T1000 (cell line): ENCODE measurements at places on chromosomes 5 and 9.

DNA sequence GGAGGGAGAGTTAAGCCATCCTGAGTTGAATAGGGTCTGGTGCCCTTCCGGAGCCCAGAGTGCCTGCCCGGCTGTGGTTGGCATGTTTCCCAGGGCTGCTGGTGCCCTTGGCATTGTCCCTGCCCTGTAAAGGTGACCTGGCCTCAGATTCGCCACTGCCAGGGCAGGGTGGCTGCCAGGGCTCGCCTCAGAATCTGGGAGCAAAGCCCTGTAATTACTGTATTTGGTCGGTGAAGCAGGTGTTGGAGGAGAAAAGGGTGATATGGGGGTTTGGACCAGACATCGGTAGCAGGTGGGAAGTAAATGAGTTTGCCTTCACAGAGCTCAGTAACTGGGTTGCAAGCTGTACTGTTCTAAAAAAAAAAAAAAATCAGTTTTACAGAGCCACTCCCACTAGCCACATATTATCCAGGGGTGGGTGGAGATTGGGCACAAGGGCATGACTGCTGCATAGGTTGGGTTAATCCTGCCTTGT, 47.6 kb downstream of the RGS3 start:
- no peak for DNase-seq

DNA sequence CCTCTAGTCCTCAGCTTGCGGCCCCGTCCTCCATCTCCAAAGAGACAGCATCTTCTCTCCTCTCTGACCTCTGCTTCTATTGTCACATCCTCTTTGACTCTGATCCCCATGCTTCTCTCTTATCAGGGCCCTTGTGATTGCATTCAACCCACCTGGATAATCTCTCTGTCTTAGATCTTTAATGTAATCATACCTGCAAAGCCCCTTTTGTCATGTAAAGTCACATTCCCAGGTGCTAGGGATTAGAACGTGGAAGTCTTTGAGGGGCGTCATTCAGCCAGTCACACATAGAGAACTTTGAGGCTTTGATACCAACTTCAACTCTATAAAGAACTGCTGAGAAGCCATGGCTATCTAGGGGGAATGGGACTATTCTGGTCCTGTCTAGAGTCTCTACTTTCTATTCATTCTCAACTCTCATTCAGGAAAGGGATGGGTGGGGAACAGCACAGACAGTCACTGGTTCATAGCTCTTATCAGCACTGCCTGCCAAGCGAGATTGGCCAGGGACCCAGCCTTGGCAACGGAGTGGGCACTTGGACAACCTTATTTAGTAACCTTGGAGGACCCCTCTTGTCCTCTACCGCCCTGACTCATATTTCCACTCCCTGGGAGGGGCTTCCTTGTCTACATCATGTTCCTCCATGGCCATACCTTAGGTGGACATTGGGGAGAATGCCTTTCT, 29.0 kb downstream of the TAS2R1 start:
- DNase-seq: no peak

DNA sequence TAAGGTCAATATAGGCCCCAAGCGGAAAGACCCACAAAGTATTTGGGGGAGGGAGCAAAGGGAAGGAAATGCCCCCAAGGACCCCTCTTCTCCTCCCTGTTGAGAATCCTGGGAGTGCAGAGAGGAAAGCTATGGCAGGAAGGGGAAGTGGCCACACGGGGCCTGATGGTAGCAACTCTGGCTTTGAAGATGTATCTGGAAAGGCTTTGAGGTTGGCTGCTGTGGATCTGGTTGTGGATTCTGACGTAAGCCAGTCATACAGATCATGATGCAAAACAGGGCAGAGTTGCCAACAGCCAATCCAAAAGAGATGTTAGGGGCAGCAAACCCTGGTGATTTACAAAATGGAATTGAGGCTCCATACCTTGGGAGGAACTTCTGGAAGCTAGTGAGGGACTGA, 108.8 kb downstream of the PRKACG start:
- no peak for DNase-seq

GRCh38 chr5:59104400-59105127, 521.7 kb downstream of the RAB3C start:
- DNase-seq: no peak

DNA sequence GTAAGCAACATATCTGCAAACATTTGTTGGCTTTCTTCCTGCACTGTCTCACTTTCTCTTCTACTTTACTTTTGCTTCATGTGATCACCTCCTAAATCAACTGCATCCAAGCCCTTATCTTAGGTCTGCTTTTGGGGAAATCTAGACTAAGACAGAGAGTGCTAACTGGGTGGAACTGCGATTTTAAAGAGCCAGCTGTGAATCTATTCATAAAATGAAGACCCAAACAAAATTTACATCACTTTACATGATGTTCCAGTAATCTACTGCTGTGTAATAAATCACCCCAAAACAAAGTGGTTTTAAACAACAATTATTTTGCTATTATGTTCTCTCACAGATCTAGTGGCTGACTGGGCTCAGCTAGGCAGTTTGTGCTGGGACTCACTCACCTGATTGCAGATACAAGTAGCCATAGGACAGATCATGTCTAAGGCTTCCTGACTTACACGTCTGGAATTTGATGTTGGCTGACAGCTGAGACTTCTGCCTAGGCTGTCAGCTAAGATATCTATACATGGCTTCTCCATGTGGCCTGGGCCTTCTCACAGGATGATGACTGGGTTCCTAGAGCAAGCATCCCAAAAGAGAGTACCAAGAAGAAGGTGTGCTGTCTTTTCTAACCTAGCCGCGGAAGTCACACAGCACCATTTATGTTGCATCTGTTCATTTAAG, 145.1 kb upstream of the TBCA start:
- DNase-seq: no peak

DNA sequence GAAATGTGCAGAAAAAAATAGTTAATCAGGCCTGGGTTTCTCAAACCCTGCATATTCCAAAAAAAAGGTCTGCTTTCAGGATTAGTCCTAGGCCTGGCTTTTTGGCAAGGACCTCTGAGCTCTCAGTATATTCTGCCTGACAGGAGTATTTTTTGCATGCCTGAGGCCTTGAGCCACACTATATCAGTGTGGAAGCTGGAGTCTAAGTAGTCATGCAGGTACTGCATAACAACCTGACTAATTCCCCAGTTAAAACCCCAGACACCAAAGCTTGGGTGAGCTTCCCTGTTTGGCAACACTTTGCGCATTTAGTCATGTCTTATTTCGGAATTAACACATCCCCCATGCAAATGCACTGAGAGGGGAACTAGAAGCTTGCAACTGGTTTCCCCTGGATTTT, 359.5 kb downstream of the CETN3 start:
- no peak for DNase-seq

DNA sequence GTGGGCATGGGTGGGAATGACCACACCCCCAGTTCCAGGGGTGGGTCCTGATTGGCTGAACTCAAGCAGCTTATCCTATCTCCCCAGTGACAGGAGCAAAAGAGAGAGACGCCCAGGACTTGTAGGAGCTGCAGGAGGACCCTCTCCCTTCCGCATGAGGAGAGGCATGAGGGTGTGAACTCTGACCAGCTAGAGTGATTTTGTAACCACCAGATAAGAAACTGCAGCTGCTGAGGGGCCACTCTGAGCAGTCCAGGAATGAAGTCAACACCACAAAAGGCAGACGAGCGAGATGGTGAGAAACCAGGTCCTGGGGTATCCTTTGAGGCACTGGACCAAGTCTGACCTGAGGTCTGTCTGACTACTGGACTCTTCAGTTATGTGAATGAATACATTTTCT, 521.9 kb downstream of the BNC2 start:
- DNase-seq: no peak

GRCh38 chr5:99675974-99676373, 747.2 kb upstream of the CHD1 start:
- DNase-seq: no peak

DNA sequence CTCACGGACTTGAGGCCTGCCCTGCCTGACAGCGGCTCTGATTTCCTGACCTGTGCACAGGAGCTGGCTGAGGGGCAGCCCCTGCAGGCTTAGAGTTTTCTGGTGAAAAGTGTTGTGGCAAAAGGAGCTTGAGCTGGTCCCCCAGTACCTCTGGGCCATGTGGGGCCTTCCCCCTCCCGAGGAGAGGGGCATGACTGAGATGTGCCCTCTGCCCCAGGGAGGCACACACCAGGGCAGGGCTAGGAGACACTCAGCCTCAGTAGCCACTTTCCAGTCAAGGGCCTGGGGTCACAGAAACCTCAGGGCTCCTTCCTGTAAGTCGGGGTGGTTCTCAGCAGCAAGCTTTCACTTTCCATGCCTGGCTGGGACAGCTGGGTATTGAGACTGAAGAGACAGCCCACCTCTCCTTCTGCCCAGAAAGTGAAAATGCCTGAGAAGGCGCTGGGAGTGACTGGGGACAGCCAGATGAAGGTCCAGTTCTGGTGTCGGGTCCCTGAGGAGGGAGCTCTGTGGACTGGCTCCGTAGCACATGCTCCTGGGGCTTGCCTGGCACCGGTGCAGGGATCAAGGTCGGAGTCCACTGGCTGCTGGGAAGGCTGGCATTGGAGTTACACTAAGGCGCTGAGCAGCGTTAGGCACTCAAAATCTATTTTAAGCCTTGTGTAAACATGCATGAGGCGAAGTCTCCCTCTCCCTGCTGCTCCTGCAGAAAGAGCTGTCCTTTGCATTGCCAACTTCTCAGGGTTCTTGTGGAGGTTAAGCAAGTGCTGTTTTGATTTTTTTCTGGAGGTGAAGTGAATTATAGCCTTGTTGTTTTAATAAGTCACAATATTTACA, 394.9 kb downstream of the GADD45G start:
- DNase-seq: no peak

- no peak for DNase-seq
Measured at GRCh38 chr5:30453168-30453567, 740.3 kb upstream of the CDH6 start.

DNA sequence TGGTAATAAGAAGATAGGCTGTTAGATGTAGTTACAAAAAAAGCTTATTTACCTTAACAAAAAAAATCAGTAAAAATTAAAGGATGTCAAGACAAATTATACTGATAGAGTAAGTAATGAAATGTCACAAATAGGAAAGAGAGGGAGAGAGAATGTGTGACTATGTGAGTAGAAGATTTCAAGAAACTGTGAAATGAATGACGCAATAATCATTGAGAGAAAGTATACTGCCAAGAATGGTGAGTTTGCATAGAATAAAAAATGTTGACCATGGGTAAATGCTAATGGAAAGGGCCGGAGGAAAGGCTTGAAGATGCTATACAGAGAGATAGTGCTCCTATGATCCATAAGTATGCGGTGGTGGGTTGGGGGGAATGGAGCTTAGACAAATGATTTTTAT, 100.7 kb downstream of the PTPRD start:
- DNase-seq: no peak

GRCh38 chr9:98087420-98088354, 31.2 kb downstream of the NANS start:
- no peak for DNase-seq

GRCh38 chr5:159899067-159900049, 16.9 kb upstream of the ADRA1B start:
- no peak for DNase-seq

DNA sequence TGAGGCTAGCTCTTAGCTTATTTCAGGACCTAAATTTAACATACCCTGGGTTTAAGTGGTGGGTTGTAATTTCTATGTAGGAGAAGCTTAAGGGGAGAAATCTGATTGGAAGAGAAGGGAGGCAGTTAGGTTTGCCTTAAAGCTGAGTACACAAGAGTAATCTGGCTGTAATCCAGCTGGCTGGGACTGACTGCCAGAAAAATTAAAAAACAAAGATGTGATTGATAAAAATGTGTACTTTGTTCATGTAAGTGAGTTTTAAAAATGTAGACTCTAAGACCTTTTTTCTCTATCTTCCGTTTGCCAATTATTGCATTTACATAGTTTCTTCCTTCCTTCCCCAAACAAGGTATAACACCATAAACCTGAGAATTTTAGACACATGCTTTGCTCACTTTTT, 17.5 kb upstream of the MSMP start:
- DNase-seq: no peak

DNA sequence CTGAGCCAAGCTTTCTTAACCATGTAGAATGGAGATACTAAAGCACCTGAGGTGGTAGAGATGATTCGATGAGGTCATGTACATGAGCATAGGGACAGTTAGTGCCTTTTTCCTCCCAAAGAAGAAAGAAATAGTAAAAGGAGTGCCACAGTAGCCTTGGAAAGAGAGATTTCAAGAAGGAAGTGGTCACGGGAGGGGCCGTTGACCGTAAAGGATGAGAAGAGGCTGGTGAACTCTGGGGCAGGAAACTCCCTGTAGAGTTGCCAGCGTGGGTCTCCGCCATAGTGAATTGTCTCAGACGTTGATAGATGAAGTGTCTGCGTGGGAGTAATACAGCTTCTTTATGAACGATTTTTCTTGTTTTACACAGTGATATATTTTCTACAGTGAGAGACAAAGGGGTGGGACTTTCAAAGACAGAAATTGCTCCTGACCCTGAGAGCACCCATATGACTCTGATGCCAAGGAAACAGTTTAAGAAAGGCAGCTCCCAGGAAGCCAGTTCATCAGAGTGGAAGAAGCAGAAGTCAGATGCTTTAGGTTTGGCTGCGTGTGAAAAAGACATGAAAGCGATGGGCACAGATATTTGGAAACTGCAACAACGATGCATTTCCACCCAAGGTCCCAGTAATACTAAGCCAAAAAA, 41.3 kb downstream of the UGCG start:
- DNase-seq: no peak

DNA sequence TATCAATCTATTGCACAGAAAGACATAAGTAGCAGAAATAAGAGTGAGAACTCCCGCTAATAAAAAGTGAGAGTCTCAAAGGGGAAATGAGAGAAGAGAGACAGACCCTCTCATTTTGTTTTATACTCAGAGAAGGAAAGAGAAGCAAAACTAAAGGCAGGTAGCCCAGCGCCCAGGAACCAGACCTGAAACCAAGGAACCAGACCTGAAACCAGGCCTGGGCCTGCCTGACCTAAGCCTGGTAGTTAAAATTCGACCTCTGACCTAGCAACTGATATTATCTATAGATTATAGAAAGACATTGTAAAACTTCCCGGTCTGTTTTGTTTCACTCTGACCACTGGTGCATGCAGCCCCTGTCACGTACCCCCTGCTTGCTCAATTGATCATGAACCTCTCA, 134.5 kb upstream of the SEMA6A start:
- no peak for DNase-seq

GRCh38 chr5:55533521-55534435, 986 bp downstream of the PLPP1 start:
- DNase-seq: no peak

- no peak for DNase-seq
Measured at GRCh38 chr9:28539434-28540070, 966.3 kb upstream of the C9orf72 start.

DNA sequence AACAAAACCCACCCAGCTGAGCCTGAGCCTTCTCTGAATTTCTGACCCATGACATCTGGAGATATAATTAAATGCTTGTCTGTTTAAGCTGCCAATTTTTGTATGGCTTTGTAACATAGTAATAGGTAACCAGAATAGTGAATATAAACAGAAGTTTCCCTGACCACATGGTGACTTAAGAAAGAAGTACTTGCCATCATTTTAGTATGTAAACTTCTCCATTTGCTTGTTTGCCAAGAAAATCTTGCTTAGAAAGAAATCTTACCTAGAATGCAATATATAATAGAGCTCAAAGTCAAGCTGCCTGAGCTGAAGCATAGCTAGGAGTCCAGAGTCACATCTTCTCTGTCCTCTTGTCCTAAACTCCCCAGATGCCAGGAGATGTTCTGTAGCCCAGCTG, 117.0 kb downstream of the PCSK1 start:
- DNase-seq: no peak
